ENCODE measurements at places on chromosomes 5 and 9.

- DNase-seq, result no peak
These were observed 8.9 kb downstream of the MTRR start for GRCh38 chr5:7877851-7878250.

- no peak for DNase-seq
These were observed 17.3 kb upstream of the SPTLC1 start for GRCh38 chr9:92132501-92132900.

DNA sequence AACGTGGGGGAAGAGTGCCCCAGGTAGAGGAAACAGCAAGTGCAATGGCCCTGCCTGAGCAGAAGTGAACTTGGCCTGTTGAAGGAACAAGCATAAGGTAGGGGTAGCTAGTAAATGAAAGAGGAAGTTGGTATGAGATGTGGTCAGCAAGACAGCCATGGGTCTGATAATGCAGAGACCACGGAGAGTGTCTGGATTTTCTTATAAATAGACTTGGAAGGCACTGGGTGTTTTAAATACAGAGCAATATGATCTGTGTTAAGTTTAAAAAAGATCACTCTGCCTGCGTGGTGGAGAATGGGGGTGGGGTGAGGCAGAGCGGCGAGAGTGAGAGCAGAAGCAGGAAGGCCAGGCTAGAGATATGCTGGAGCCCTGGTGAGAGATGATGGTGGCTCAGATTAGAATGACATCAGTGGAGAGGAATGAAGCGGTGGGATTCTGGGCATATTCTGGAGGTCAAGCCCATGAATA lies 4.2 kb downstream of the ADAM19 start:
- DNase-seq, result no peak

DNA sequence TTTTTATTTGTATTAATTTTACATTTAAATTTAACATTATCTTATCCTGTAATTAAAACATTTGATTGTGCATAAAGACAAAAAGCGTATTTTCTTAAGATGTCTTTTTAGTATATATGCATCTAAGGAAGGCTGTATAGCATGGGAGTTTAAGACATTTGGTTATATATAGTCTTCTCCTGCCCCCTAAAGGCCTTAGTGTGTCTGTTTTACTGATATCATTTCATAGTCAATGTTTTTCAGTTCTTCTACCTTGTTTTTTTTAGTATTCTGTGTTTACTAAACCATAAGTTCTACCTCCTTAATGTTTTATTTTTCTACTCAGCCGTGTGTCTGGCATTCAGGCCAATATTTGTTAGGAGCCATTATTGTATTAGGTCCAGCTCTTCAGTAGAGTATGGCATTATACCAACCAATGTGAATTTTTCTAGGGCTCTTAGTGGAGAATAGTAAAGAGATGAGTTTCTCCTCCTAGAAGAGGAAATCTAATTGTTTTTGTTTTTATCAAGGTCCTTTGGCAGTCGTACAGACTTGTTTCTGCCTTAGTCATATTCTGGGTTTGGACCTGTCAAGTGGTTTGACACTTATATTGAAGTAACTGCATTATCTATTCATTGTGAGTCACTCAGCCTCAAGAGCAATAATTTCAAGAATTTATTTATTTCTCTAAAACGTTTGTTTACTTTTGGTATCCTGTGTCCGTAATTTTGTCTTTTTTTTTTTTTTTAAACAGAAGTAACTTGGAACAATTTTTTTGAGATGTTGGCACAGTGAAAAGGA lies 74.8 kb downstream of the SLF1 start:
- DNase-seq, result peak; percentile 40

DNA sequence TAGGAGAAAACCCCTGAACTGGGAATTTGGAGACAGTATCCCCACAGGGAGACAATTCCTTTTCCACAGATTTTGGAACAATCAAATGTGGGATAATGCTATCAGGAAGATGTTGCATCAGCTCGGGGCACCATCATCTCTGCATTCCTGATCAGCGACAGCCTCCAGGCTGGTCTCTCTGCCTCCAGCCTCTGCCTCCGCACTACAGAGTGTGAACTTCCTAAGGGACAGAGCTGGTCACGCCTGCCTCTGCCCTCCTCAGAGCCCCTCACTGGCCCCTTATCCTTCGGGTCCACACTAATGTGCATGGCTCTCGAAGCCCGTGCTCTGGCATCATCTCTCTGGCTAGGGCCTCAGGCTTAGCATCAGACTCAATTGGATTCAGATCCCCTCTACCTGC lies 8.6 kb downstream of the FOXI1 start:
- no peak for DNase-seq

DNA sequence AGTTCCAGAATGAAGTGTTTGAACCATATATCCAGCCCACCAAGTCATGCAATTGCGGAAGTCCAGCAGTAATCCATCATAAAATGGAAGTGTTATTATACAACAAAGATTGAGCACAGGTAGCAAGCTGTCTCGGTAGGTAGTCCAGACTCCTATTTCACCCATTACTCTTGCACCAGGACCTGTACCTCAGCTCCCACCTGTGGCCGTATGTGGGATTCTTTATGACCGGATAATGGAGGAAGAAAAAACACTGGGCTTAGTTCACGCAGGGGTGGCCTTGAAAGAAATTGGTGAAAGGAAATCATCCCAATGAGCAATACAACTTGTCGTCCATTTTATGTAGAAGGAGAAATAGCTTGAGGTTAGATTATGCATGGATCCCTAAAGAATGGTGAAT lies 216.3 kb downstream of the ESM1 start:
- DNase-seq, result no peak

GRCh38 chr5:74313896-74314295 lies 326.6 kb downstream of the ENC1 start:
- DNase-seq, result no peak

- no peak for DNase-seq
These were observed 631.8 kb downstream of the GABRG2 start for GRCh38 chr5:162699361-162699760.

- DNase-seq, result peak; percentile 71
These were observed 33.1 kb upstream of the HTR4 start for GRCh38 chr5:148687427-148687826.

GRCh38 chr5:151912360-151912759 lies 12.3 kb downstream of the GLRA1 start:
- no peak for DNase-seq

- no peak for DNase-seq
These were observed 2.0 kb downstream of the ASPN start for GRCh38 chr9:92480291-92480771.

GRCh38 chr5:131496400-131496713 lies 138.7 kb downstream of the RAPGEF6 start:
- DNase-seq, result no peak

DNA sequence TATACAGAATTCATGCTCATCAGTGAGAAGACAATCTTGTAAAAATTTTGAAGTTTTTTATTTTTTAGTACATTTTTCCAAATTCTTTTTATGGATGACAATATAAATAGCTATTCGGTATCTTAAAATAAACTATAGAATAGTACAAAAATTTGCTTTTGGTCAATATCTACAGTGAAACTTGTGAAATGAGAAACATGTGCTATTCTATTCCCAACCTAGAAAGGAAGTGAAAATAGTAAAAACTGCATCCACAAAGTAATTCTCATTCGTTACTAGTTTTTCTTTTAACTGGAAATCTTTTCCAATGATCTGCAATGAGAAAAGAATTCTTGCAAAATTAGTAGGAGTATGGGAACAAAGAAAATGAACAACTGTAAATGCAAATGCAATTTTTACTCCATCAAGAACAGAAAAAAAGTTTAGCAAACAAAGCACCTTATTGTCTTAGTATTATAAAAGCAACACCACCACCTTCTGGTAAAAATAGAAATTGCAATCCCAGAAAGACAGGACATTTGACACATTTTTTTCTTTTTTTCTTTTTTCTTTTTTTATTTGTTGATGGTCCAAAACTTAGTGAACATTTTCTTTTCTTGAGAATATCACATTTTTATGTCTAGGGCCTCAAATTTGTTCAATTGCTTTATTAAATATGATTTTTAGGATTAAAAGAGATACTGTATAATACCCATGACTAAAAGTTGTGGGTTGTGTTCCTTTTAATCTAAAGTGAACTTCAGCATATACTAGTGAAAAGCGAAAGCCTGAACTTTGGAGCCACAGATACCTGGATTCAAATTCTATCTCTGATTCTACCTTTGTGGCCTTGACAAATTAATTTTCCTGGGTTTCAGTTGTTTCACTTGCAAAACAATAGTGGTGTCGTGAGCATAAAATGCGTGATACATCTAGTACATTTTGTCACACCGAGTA lies 72.3 kb downstream of the SLCO4C1 start:
- DNase-seq, result peak; percentile 64

DNA sequence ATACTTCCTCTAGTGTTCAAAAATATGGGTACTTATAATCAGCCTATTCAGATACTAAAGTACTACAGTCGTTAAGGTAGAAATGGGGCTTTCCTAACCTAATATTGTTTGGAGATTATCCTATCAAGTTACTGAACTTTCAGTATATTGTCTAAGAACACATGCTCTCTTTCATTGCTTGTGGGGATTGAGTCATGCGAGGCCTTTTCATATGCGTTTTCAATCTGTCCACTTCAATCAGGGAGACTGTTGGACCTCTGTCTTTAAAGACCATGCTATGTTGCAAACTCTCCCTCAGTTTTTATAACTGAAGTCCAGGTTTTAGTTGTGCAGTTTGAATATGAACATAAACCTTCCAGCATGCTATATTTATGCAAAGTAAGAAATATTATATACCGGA lies 15.0 kb downstream of the PRR16 start:
- no peak for DNase-seq

GRCh38 chr9:108184941-108185340 lies 670.8 kb downstream of the ACTL7B start:
- no peak for DNase-seq

GRCh38 chr9:110691002-110691549 lies 22.5 kb downstream of the MUSK start:
- no peak for DNase-seq
